ENCODE measurements at places on chromosomes 7 and 10.

- no peak for DNase-seq
Measured at GRCh38 chr10:112650588-112651030, 203.6 kb downstream of the VTI1A start.

DNA sequence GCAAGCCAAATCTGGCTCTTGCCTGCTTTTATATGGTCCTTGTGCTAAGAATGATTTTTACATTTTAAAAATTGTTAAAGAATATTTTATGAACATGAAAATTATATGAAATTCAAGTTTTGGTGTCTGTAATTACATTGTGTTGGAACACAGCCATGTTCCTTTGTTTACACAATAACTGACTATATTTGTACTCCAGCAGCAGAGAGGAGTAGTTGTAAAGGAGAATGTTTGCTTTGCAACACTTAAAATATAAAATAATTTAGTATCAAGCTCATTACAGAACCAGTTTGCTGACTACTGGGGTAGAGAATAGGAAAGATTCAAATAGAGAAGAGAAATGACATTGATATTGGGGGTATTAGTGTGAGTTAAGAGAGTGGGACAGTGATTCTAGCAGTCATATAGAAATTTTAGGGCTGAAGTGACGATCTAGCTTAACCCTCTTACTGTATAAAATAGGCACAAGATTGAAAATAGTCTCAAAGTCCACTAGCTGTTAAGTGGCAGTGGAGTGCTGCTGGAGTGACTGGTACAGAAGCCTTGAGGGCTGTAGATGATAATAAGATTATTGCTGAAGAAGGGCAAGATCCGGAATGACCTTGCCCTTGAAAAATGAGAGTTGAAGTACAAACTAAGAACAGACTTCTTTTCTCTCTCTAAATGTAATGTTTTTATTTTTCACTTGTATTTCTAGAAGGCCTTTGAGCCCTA is 28.2 kb downstream of the SGPL1 start:
- DNase-seq = no peak

DNA sequence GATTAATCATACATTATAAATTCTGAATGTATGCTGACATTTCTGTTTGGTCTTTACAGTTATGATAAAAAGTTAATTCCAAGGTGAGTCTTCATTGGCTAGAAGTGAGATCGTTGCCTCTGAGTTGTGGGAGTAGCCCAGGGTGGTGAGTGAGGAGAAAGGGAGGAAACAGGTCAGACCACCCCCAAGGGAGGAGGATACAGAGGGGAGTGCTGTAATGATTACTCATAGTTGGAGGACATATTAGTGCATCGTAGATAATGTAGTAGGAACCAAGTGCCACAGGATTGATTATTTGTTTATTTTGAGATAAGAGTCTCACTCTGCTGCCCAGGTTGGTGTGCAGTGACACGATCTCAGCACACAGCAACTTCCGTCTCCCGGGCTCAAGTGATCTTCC is 672.2 kb downstream of the INHBA start:
- no peak for DNase-seq

GRCh38 chr10:93598157-93598556 is 2.9 kb downstream of the RBP4 start:
- no peak for DNase-seq

DNA sequence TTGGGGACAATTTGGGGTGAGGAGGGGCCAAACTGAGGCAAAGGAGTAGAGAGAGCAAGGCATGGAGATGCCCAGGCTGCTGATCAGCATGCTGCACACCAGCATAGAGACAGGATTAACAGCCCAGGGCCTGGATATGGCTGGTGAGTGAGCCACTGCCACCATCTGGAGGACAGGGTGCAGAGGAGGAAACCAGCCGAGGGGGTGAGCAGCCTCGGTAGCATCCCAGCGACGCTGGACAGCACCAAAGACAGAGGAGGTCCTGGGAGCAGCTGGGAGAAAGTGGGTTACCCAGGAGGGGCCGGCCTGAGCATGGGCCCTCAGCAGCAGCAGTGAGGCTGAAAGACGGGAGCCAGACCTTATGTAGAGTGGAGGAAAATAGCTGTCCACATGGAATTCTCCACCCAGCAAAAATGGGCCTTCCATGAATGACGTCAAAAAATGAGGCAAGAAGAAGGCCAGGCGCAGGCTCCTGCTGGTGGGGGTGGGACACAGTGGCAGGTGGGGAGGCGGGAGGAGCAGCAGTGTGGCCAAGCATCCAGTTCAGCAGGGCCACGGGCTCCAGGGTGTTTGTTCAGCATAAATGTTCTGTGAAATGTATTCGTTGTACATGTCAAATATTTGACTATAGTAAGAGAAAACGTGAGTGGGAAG is 16.7 kb downstream of the RET start:
- no peak for DNase-seq

DNA sequence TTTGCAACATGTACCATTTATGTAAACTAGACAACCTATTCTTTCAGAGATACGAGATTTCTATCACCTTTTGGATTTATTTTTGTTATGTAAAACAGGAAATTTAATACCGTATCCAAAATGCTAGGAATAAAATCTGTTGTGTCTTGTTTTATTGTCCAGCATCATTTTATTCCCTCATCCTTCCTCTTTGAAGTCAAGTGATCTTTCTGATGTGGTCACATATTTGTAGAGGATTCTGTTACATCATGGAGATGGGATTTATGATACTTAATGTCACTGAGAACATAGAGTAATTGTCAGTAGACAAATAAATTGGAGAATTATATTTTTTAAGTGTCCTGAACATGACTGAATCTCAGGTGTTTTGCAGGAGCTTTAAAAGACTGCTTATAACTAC is 64.7 kb downstream of the ZNF277 start:
- no peak for DNase-seq

DNA sequence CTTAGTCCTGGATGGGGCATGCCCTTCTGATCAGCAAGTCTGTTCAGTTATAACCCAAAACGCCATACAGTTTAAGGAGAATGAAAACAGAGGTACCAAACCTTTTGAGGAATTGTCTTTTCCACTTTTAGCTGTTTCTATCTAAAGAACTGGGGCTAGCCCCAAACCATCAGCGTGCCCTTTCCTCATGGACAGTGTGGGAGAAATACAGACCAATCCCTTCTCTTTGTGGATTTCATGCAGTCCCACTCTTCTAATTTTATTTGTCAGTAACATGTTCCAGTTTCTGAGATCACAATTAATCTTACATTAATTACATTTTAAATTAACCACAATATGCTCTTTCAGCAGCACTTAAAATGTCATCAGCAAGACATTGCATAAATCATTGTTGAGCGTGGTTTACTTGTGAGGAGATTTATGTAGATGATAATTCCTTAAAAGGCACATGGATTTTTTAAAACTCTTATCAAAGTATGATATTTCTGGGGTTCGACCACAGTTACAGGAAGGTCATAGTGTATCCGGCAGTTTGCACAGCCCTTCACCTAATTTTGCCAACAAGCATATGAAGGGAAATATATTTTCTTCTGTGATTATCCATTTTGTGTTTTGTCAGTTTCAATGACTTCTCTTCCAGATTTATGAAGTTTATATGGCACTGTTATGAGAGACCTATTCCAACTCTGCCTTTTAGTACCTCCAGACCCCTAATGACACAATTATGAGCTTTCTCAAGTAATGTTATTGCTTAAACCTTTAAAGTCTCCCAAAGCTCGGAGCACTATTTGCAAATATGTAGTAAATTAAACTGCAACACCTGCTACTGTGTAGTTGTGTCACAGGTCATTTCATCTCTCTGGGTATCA is 868.4 kb upstream of the C7orf33 start:
- no peak for DNase-seq

- no peak for DNase-seq
Measured at GRCh38 chr7:132030086-132030568, 473.7 kb upstream of the PODXL start.

- DNase-seq = no peak
Measured at GRCh38 chr7:80136261-80137055, 1.8 kb downstream of the GNAI1 start.

All from activated CD4-positive, alpha-beta T cell treated with anti-CD3 and anti-CD28 coated beads for 1 hour (primary cell).